CD4-positive, alpha-beta T cell treated with Interleukin-12 subunit alpha and Interleukin-12 subunit beta, for 1 hour (primary cell): ENCODE measurements at places on chromosomes 2 and 18.

DNA sequence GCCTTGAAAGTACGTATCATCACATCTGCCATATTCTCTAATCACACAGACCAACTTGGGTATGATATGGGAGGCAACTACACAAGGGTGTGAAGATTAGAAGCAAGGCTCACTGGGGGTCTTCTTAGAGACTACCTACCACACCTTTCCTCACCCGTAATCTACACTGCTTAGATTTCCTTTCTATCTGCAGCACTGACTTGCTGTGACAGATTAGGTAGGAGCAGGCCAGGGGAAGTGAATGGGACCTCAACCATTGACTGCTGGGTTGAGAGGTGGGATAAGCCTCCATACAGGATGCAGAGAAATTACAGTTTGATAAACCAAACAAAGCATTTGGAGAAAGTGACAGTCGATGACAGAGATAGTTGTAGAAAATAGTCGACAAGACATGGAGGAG is 119.0 kb upstream of the SERPINE2 start:
- DNase-seq = no peak

GRCh38 chr2:215500466-215500865 is 64.6 kb upstream of the FN1 start:
- DNase-seq = no peak

GRCh38 chr2:176380341-176380740 is 111.1 kb downstream of the MTX2 start:
- no peak for DNase-seq

DNA sequence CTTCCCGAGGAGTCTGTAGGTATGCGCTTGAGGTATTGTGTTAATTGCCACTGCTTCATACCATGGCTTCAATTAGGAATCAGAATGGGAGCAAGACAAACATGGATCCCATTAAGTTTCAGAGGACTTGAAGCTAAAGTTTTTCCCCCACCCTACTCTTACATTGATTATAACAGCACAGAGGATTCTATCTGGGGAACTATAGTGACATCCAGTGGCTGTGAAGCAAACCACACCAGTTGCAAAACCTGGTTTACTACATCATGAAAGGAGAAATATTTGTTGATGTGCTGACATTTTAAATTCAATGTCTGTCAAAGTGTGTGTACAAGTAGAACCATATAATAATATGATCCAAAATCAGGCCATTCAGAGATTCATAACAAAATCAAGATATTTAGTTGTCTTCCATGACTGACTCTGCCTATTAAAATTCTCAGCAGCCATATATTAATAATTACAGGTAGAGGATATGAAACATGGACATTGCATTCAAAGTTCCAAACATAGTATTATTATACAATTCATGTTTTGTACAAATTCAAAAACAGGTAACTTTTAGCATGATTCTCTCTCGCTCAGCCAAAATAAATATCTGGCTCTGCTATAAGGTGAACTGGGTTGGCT is 82.9 kb downstream of the GRB14 start:
- no peak for DNase-seq

GRCh38 chr2:215437614-215438013 is 1.7 kb upstream of the FN1 start:
- DNase-seq = no peak

DNA sequence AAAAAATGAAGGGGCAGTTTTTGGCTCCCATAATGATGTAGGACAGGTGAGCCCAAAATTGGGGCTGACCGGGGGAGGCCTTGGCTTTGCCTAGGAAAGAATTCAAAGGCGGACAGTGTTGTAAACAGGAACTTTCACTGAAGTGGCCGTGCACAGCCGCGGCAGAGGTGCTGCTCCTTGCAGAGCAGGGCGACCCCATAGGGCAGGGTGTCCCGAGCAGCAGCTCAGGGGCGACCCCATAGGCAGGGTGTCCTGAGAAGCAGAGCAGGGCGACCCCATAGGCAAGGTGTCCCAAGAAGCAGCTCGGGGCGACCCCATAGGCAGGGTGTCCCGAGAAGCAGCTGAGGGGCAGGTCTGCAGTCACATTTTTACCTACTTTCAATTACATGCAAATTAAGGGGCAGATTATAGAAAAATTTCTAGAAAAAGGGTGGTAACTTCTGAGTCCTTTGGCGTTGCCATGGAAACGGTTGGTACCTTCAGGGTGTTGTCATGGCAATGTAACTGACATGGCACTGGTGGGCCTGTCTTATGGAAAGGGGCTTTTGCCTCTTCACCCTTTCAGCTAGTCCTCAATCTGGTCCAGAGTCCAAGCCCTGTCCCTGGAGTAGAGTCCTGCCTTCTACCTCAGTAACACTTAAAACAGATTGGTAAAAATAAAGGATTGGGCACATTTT is 134.5 kb downstream of the FBXO15 start:
- no peak for DNase-seq

- no peak for DNase-seq
Measured at GRCh38 chr2:240568678-240569522, 616 bp downstream of the RNPEPL1 start.

- DNase-seq = peak; percentile 3
Measured at GRCh38 chr18:68676913-68677312, 38.0 kb downstream of the TMX3 start.

GRCh38 chr2:30800159-30800558 is 7.1 kb downstream of the CAPN13 start:
- no peak for DNase-seq
